ENCODE measurements at places on chromosomes 5 and 9.

GRCh38 chr5:138946241-138946623 lies 71.1 kb upstream of the LRRTM2 start:
- no peak for DNase-seq

- DNase-seq, result no peak
These were observed 256.2 kb downstream of the FER start for GRCh38 chr5:109003928-109004327.

DNA sequence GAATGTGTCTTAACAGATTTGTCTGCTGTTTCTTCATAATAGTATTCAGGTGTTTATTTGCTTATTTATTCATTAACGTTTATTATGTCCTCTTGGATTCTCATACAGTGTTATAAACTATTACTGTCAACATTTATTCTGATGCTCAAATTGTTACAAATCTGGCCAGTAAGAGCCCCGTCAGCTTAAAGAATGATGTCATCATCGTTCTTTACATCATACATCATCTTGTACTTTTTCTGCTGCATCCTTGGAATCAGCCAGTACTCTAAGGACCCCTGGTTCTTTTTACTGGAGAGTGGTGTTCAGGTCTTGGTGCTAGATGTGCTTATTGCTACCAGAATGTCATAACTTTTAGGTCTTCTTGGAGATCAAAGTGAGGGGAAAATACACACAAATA lies 86.6 kb downstream of the SH3GL2 start:
- no peak for DNase-seq

DNA sequence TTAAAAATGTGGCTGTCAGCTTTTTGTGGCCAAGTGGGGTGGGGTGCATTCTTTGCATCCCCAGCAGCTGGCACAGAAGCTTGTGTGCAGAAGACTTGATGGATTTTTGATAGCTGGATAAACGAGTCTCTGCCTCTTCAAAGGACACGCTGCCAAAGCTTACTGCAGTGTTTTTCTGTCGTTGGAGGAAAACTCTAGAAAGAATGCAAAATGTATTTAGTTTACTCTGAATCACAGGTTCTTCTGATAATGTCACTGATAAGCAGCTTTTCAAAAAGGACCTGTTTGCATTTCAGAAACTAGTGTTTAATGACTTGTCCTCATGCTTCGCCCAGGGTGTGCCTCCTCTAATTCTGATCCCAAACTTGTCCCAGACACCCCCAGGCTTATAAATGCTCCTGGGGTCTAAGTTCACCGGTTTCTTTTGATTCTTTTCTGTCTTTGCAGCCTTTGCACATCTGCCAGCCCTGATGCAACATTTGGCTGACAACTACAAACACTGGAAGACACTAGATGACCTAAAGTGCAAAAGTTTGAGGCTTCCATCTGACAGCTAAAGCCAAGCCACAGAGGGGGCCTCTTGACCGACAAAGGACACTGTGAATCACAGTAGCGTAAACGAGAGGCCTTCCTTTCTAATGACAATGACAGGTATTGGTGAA lies 66.0 kb downstream of the WDR41 start:
- no peak for DNase-seq
